ENCODE measurements at places on chromosomes 3 and 15.
A peak's percentile ranks its signal among the peaks of the same experiment; 100 is the strongest.

- no peak for DNase-seq
Observed at GRCh38 chr15:79661411-79661810, 229.3 kb downstream of the MINAR1 start.

- DNase-seq, result no peak
Observed at GRCh38 chr3:61847784-61848462, 286.6 kb downstream of the PTPRG start.

DNA sequence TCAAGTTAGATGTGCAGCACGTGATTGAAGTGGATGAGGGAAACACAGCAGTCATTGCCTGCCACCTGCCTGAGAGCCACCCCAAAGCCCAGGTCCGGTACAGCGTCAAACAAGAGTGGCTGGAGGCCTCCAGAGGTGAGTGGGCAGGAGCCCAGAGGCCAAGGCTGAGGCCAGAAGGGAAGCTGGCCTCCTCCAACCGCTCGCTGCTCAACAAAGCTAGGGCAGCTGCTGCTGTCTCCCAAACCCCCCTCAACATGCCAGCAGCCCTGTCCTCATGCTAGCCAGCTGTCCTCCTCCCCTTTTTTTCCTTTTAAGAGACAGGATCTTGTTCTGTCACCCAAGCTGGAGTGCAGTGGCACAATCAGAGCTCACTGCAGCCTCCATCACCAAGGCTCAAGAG lies 57.0 kb downstream of the BOC start:
- DNase-seq, result no peak

GRCh38 chr3:146072824-146073223 lies 88.2 kb downstream of the PLOD2 start:
- DNase-seq, result no peak

DNA sequence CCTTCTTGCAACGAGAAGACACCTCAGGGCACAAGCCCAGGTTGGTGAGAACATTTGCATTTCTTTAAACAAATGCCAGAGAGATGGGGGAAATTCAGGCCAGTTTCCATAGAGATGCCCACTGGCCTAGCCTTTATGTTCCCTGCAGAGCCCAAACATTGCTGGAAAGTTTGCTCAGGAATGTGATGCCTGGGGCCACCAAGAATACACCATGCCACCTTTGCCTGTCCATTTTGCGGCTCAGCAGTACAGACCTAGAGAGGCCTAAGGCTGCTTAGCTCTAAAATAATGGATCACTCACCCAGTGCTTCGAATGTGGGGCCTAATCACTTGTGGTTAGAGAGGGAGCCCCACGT lies 210.0 kb downstream of the RPLP1 start:
- DNase-seq, result no peak

GRCh38 chr3:158672215-158673176 lies at the start of gene LXN:
Gene LXN (minus strand): TSS chr3:158672648. CDS start chr3:158672478, 170 bp downstream.
- no peak for DNase-seq

DNA sequence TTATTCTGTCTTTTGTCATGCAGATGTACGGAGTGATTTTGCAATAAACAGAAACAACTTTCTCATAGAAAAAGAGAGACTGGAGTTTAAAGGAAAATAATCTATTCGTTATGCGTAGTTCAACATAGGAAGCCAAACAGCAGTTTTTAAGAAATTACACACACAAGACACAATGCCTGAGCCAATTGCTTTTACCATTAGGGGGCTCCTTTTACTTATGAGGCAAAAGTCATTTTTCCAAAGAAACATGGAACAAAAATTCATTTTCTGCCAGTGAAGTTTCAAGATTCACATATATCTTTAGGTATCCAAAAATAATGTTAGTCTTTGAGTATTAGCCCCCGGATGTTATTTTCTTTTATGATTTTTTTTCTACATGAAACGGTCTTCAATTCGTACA lies 10.7 kb downstream of the CNTN6 start:
- DNase-seq, result no peak

DNA sequence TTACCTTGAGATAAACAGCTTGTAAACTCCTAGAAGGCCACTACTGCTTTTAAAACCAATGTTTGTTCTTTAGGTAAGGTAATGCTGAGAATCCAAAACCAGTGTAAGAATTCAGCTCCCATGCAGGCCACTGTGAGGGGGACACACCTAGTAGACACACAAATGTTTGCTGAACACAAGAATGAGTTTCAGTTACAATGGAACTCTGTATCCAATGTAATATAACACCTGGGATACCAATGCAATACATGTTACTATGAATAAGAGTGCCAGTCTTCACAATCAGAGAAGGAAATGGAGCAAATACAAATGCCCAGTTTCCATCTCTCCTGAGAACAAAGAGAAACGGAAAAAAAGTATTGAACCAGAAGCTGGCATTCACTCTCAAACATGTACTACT lies 65.9 kb downstream of the IGF2BP2 start:
- DNase-seq, result no peak

- peak; percentile 81 for DNase-seq
Observed at GRCh38 chr3:53238051-53238850, 17.6 kb downstream of the TKT start.

GRCh38 chr3:121958801-121959200 lies 63.2 kb downstream of the ILDR1 start:
- DNase-seq, result no peak

DNA sequence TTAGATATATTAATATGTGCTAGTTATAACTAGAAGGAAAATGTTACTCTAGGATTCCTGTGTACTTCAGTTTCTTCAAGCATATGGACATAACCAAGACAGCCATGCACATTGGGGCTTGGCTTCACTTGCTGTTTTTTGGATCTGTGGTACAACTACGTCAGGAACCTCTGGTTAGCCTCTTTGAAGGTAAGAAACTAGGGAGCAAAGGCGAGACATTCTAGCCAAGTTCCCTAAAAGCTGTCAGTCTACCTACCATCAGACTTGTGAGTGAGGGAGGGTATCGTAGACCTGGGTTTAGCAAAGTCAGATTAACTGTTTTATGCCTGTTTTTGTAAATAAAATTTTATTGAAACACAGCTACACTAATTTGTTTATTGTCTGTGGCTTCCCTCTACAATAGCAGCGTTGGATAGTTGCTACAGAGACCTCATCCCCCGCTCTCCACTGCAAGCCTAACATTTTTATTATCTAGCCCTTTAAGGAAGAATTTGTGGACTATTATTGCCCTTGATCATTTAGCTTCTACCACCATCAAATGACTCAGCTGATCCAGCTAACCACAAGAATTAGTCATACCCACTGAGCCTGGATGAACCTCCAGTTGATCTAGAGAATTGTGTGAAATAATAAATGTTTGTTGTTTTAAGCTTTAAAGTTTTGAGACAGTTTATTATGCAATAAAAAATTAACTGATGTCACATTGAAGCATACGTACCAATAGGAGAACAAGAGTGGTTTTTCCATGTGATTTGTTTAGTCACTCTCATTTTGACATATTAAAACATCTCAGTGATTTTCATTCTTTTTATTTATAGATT lies 58.1 kb downstream of the RSRC1 start:
- DNase-seq, result peak; percentile 45

- no peak for DNase-seq
Observed at GRCh38 chr3:136802481-136802996, 16.4 kb upstream of the SLC35G2 start.

- peak; percentile 66 for DNase-seq
Observed at GRCh38 chr3:58093574-58094195, 85.5 kb downstream of the FLNB start.

- DNase-seq, result no peak
Observed at GRCh38 chr3:53493963-53494791, at the start of gene CACNA1D. Gene CACNA1D (plus strand): TSS chr3:53494611. CDS start chr3:53495167, 556 bp downstream.

DNA sequence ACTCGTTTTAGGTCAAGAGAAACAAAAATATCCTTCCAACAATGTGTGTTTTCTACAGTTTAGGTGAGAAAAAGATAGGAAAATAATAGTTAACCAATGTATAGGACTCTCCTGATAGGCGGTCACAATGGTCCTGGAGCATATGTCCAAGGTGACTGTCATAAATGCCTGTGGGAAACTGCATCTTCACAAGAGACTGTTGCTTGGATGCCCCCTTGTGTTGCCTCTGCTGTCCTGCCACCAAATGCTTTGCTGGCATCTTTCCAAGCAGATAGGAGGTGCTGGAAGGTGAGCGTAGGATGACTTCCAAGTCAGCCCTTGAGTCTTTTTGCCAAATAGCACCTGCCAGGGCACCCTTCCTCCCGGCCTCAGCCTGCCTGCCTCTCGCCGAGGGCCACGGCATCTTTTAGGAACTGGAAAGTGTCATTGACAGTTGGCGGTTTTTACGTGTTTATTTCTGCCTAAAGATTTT lies 24.1 kb upstream of the SACM1L start:
- no peak for DNase-seq

DNA sequence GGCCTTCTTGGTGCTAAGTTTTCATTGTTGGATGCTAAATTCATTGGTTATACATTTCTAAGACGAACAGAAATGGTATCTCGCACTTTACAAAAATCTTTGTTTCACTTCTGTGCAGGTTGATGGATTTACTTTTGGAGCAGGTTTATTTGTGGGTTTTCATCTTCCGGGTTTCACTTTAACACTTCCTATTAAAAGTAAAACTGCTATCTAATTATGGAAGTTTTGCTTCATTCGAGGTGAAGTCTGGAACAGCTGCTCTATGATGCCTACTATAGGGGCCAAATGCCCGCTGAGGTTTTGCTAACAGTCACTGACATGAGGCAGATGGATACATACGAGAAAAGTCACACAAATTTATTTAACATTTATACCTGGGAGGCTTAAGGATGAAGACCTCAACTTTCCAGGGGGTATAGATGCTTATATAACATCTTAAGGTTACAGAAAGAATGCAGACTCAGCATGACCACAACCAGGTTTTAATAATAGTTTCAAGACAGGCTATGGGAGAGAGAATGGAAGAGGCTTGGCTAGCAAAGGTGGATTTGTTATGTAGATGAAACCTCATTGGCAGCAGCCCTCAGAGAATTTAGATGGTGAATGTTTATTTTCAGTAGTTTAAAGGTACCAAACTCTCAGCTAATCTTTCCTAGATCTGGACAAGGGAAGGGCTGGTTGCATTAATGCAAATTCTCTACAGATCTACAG lies 54.2 kb downstream of the OSTN start:
- DNase-seq, result no peak

DNA sequence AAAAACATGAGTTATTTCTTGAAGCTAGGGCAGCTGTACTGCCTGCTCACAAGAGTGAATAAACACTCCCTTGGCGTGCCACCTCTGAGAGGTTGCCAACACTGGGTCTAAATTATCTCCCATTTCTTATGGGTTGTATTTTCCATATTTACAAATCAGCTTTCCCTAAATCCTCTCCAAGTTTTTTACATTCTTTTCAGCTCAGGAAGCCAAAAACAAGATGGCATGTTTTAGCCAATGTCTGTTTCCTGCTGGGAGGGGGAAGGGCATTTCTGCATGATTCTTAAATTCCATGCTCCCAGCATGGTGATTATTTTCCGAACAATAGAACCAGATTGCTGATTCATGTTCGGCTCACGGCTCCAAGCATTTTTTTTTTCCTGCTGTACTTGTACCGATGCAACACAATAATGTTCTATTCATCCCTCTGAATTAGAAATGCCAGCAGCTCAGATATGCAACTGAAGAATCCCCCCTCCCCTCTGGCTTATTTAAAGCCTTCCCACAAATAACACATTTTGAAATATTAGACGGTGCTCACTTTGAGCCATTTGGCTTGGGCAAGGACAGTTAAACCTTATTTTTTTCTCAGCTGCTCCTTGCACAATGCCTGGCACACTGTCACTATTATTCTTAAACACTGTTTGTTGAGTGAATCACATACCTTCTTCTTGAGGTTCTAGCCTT lies 252.5 kb downstream of the THRB start:
- peak; percentile 7 for DNase-seq

GRCh38 chr3:152271501-152272236 lies 2.9 kb downstream of the MBNL1 start:
- DNase-seq, result no peak

DNA sequence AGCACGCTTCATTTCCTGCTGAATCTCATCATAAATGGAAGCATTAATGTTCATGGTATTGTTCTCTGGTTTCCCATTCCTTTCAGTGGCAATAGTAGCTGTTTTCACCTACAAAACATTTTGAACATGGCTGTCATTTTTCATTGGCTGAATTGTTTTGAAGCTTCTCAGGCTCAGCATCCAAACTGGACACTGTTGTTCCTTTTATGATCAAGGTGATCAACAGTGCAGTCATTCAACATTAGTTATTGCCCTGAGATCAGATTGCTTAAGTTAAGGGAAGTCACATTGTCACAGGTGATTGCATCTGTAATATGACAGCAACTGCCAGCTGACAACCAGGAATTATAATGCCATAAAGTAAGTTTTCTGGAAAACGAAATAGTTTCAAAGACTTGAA lies 46.9 kb downstream of the SATB1 start:
- no peak for DNase-seq

DNA sequence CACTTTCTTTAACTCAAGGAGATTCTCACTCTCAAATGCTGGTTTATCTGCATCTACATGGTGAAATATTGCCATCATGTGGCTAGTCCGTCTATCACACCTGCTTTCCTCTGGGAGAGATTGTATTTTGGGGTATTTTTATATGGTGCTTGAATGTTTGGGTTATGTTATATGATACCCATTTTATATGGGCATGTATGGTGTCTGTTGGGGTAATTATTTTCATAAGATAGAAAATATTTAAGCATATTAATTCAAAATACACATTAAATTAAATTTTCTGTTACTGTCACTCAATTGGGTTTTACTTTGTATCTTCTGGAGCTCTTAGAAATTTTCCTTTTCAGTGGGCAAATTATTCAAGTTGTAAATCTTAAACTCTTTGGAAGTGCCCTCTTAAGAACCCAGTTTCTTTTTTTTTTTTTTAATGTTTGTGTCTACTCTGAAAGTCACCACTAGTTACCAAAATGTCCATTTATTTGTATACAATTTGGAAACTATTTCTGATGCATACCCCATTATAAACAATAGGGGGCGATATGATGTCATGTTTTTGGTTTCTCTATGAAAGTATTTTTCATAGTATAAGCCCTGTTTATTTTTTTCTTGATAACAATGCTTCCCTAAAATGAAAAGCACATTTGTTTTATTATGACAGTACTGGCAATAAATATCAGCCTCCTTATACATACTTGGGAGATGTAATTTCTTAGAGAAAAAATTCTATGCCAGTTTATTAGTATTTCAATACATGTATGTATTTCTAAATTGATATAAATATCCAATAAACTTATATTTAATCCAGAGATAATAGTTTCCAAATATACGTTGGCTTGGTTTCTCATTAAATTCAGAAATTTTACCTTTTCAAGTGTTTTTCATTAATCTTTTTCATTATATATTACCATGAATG lies 36.1 kb upstream of the PLSCR5 start:
- DNase-seq, result no peak

GRCh38 chr3:127068871-127069270 lies 86.0 kb downstream of the PLXNA1 start:
- no peak for DNase-seq

- DNase-seq, result no peak
Observed at GRCh38 chr3:189698811-189699210, 67.6 kb downstream of the TP63 start.
